ENCODE measurements at places on chromosomes 3 and 15. TPM values are rescaled to one million over a fixed set of nuclear protein-coding genes. Genes with fewer than 3 reads are reported as not detected.

Gene C3orf38
- 27.0 TPM for total RNA-seq

Gene TMEM108
- total RNA-seq = 7.1 TPM

Gene CHL1
- not detected for total RNA-seq

Gene PRR23A
- not detected for total RNA-seq

GRCh38 chr3:160210799-160211221, 14.4 kb upstream of the C3orf80 start:
- no peak for DNase-seq

DNA sequence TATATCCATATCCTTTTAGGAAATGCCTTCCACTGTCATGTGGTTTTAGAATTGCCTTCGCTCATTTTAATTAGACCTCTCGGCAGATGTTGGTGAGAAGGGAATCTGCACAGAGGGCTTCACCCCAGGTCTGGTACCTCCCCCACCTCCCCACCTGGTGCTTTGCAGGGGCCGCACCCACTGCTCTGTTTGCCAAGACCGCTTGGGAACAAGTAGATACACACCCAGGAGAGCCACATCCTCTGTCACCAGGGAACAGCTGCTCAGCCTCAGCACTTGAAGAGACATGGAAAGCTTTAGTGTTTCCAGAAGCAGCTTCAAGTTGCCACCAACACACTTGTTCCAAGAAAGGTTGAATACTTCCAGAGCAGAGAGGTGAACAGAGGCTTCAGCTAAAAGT, 21.8 kb downstream of the LRRC31 start:
- no peak for DNase-seq

DNA sequence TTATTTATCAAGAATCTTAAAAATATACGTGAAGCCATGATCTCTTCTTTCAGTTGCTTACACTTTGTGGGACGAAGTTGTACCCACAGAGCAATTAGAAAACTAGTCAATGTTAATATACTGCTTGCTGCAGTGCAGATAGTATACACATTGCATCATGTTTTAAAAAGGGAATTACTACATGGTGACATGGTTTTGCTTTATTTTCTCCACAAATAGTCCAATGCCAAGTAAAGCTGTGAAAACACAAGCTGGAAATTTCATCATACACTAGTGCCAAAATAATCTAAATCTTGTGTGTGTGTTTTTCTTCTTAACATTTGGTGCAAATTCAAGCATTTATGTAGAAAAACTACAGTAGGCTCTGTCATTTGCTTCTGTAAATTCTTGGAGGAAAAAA, 233.0 kb downstream of the EPHA3 start:
- DNase-seq = no peak

GRCh38 chr15:90844696-90845095, 23.7 kb upstream of the FURIN start:
- DNase-seq = no peak

DNA sequence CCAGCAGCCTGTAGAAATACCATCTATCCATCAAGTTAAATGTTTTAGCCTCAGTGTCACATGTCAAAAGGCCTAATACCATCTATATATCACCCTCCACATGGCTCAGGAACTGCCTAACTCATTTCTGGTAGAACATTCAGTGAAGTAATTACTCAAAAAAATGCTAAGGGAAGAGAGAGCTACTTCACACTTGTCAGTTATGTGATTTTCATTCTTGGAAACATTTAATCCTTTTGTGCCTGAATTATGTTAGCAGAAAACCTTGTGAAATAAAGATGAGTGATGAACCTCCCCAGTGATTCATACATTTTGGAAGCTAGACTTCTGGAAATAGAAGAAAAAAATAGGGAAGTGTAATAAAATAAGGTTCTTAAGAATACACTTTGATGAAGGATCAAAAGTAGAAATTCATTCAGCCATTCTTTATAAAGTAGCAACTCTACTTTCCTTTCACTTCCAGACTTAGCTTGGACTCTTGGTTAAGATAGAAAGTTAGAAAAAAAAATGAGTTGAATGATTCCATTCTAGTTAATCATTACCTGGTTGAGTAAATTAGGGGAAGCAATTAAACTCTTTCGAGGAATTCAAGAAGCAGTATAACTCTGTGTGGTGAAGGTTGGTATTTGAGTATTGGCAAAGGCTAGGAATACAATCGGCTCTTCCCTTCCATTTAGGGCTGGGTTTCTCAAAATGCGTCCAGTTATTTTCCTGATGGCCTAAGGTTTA, 3.6 kb downstream of the OTOL1 start:
- no peak for DNase-seq

- DNase-seq = no peak
Observed at GRCh38 chr3:58657036-58657520, 9.5 kb downstream of the FAM3D start.

- DNase-seq = no peak
Observed at GRCh38 chr3:164408326-164408725, 670.0 kb downstream of the SI start.

GRCh38 chr3:136543385-136543784, 208.8 kb downstream of the STAG1 start:
- no peak for DNase-seq

DNA sequence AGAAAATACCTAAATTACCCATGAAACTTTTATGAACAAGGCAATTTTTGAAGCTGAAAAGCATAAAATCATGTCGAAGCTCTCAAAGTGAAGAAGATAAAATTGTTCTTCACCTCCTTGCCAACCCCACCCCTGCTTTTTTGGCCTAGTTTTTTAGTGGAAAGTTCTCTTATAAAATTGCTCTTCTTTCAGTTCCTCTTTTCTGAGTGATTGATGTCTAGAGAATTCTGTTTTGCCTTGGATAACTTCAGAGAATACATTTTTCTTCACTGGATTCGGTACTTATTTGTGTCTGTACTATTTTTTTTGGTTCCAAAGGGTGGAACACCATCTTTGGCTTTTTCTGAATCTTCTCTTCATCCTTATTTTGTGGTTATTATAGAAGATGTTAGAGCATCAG, 25.0 kb upstream of the PYDC2 start:
- DNase-seq = no peak

- no peak for DNase-seq
Observed at GRCh38 chr15:77825252-77825542, 192.5 kb upstream of the LINGO1 start.

DNA sequence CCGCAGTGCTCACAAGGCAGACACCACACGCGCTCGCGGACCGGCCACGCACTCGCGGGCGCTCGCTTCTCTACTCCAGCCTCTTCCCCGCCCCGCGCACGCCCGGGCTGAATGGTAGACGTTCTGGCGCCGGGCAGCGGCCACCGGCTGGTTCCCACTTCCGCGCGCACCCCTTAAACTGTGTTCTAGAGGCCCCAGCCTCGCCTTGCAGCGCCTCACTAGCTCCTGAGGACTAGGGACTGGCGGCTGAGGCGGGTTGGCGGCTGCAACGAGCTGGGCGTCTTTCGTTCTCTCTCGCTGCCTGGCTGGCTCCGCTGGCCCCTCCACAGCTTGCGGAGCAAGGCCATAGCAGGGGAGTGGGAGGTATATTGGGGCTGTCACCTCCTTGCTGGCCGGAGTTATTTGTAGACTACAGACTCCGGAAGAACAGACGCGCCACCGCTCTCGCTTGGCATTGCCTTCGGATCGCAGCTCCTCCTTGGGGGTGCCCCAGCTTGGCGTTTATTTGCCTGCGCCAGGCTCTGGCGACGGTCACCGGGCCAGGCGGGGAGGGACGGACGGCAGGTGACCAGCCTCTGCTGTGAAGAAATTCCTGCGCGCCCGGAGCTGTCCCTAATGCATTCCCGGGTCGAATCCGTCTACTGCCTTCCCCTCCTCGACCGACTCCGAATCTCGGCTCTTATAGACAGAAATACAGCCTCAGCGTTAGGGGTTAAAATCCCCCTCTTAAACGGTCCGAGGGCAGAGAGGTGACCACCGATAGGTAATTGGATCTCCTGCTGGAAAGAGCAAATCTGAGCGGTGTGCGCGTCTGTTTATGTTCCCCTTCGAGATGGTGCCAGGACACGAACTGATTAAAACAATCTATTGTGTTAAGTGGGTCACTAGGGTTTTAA, 1.3 kb downstream of the GREM1 start:
- DNase-seq = peak; percentile 85
